ENCODE measurements at places on chromosomes 5 and 9.

- no peak for DNase-seq
- H3K4me3 ChIP-seq = no peak overlapping the region
- peaks cover 2% of the 10 kb centered on the region for H3K4me1 ChIP-seq
- no peak overlapping the region for H3K27ac ChIP-seq
- peaks cover 2% of the 10 kb centered on the region for H3K27me3 ChIP-seq
- no peaks in the 10 kb centered on the region for H3K36me3 ChIP-seq
Observed at GRCh38 chr9:119227422-119227821, 141.8 kb downstream of the BRINP1 start.

DNA sequence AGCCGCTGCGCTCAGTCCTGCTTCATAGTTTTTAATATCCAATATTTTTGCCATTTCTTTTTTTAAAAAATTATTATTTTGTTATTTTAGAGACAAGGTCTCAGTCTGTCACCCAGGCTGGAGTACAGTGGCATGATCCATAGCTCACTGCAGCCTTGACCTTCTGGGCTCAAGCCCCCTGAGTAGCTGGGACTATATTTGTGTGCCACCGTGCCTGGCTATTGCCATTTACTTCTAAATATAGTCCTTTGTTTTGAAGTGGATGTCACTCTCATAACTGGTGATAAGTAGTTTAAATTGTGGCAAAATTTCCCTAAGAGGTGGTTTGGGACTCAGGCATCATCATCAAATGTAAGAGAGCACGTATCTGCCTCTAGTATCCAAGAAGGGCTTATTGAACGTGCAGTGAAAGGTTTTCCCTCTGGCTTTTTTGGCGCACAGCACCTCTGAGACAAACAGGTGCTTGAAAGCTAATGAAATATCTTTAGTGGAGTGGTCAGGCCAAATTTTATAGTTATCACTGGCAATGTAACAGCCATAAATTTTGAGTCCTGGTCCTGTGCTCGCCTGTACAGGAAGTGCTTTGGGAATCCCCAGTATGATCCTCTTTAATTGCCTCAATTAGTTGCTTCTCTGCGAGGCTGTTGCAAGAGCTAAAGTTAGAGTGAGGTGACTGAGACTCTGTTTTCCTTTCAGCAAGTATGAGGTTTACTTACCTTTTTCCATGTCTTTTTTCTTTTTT lies 14.8 kb downstream of the STXBP1 start:
- H3K27me3 ChIP-seq = no peaks in the 10 kb centered on the region
- H3K27ac ChIP-seq = no peak overlapping the region
- no peak for DNase-seq
- peaks cover 23% of the 10 kb centered on the region for H3K4me1 ChIP-seq

- no peak overlapping the region for H3K27ac ChIP-seq
- no peak overlapping the region for H3K4me3 ChIP-seq
- no peaks in the 10 kb centered on the region for H3K36me3 ChIP-seq
- H3K4me1 ChIP-seq = no peaks in the 10 kb centered on the region
Observed at GRCh38 chr5:32454821-32455220, 10.3 kb upstream of the ZFR start.

DNA sequence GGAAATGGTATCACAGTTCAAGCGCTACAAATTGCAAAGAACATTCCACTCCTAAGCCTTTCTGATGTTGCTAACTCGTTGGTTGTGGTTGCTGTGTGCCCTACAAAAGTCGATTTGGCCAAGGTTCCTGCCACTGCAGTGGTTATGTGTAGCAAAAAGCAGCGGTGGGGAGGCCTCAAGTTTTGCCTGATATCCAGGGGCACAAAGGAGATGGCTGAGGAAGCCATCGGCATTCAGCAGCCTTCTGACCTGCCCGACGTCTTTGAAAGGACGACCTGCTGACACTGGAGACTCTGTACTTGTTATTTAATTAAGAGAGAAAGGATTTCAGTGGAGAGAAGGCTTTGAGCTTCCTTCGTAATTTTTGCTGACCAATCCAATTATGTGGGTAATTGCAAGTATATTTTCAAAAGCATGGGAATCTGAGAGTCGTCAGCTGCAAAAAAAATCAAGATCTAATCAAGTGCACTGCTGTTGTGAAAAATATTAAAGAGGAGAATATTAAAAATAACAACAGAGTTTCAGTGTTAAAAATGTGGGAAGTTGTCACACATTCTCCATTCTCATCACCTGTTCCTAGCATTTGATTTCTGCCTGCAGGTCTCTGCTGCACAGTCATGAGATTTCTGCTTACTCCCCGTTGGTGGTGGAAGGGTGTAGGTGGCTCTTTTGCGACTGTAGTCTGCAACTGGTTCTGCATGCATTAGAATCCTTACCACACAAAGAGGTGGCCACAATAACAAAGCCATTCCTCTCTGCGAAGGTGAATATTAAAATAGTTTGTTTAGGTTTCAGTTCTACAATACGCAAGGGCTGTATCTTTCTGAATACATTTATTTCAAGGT lies 319.2 kb downstream of the IRX2 start:
- H3K27ac ChIP-seq = no peak overlapping the region
- H3K4me1 ChIP-seq = peaks cover 9% of the 10 kb centered on the region
- no peak overlapping the region for H3K4me3 ChIP-seq
- no peaks in the 10 kb centered on the region for H3K36me3 ChIP-seq
- DNase-seq = no peak
- H3K27me3 ChIP-seq = peaks cover 46% of the 10 kb centered on the region

DNA sequence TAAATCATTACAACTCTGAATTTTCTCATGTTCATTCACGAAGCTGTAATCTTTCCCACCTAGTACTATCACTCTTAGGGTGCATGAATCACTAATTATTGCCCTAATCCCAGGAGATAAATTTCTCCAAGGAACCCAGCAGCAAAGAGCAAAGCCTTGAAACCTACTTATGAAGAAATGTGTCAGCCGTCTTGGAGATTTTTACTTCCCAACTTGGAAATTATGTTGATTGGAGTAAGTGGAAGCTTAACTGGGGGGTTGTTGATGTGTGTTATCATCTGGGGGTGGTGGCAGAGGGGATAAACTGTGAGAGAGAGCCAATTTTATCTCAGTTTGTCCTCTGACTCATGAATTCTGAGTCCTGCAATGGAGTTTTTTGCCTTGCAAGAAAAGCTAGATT lies 440.5 kb upstream of the WWC1 start:
- DNase-seq = no peak
- peaks cover 3% of the 10 kb centered on the region for H3K36me3 ChIP-seq
- H3K27ac ChIP-seq = no peak overlapping the region

Data from mesothelial cell of epicardium (in vitro differentiated cells).